Natural killer cell treated with Interleukin-12 subunit alpha and Interleukin-12 subunit beta and Interleukin-15 and Interleukin-18, amount 100 ng/mL, for 72 hours (primary cell): ENCODE measurements at places on chromosomes 5 and 9.

- no peak for DNase-seq
Observed at GRCh38 chr5:107704681-107705401, 34.1 kb upstream of the EFNA5 start.

- no peak for DNase-seq
Observed at GRCh38 chr5:125564317-125564975, 818.0 kb upstream of the ZNF608 start.

GRCh38 chr9:15308511-15308910 lies 1.5 kb upstream of the TTC39B start:
- DNase-seq = no peak

DNA sequence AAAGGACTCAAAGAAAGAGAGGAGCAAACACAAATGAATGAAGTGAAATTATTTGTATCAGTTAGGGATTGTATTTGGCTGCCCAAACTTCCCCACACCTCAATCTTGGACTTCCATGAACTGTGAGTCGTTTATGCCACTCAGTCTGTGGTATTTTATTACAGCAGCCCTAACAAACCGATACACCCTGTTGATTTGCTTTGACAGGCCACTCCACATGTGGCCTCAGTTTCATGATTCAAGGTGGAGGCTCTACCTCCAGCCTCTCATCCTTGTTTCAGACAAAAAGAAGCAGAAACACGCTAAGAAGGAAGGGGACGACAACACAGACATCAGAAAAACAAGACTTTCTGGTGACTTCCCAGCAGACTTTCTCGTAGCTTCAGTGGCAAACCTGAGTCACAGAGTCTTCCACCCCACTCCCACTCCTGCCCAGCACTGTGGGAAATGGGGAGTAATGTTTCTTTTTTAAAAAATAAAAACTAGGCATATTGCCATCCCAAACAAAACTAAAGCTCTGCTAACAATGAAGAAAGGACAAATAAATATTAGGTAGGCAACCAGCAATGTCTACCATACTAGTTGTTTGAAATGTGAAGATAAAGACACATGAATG lies 52.2 kb upstream of the ABCA1 start:
- no peak for DNase-seq

DNA sequence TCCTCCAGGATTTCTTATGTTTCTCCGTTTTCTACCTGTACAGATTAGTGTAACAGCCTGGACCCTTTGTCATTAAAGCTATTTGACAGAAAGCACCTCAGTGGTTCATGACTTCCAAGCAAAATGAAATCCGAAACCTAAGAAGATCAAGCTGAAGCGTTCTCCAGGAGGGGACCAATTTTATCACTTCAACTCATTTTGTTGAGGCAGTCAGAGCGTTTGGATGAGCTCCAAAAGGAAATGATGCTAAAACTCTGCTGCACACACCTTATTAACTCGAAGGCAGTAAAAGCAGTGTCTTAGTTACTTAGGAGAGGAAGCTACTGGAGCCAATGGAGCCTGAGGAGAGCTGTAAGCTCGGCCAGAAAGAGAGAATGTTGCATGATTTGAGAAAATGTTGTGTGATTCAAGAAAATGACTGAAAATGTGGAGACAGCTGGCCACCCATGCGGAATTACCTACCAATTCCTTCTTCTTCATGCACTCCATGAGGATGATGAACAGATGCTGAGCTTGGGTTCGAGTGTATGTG lies 346.7 kb upstream of the KLF9 start:
- no peak for DNase-seq

DNA sequence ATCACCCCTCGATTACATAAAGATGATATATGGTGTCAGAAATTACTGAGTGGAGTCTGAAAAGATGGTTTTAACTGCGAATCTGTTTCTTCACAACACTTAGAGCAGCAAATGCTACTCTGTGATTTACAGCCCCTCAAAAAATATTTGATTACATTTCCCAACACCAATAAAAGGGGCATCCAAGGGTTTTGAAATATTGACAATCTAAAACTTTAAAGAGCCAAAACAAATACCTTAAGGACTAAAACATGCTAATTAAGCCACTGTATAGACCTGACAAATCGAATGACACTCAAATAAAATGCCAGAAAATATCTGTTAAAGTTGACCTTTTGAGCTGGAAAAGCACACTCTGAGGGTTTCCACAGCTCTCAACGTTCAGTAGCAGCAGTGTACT lies 73.2 kb downstream of the ELAVL2 start:
- DNase-seq = no peak

DNA sequence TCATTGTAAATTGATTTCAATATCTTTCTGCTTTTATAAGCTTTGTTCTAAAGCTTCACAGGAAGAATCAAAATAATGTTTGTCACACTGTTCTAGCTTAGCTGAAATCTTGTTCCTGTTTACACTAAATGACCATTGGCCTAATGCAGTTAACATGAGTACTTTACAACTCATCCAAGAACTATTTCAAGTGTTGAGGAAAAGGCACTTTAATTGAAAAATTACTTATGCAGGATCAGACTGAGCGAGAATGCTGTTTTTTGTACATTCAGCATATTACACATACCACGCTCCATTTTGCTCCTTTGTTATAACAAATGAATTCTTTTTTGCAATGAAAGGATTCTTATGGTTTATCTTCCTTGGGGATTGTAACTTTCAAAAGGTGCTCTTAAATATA lies 22.4 kb upstream of the SMIM15 start:
- no peak for DNase-seq

GRCh38 chr5:170235876-170236864 lies 3.4 kb downstream of the C5orf58 start:
- no peak for DNase-seq

GRCh38 chr9:129557192-129558036 lies 63.5 kb downstream of the C9orf50 start:
- peak; percentile 51 for DNase-seq

DNA sequence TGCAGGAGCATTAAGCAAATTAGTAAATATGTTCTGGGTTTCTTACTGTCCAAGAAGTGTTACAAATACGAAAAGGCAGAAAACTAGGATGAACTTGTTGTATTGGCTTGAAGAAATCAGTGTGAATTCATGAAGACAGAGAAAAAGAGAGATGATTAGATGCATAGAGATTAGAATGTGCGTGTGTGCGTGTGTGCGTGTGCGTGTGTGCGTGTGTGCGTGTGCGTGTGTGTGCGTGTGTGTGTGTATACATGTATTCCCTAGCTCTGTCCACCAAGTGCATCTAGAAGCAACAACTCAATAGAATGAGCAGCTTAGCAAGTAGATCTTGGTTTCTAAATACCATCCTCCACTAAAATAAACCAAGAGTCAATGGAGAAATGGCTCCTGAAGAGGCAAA lies 41.5 kb downstream of the SMIM23 start:
- DNase-seq = no peak

- no peak for DNase-seq
Observed at GRCh38 chr5:138637256-138637655, 62.1 kb upstream of the HSPA9 start.

- peak; percentile 32 for DNase-seq
Observed at GRCh38 chr5:170541146-170541769, 37.4 kb downstream of the KCNIP1 start.

GRCh38 chr5:54651482-54652076 lies 134.0 kb downstream of the SNX18 start:
- DNase-seq = no peak

DNA sequence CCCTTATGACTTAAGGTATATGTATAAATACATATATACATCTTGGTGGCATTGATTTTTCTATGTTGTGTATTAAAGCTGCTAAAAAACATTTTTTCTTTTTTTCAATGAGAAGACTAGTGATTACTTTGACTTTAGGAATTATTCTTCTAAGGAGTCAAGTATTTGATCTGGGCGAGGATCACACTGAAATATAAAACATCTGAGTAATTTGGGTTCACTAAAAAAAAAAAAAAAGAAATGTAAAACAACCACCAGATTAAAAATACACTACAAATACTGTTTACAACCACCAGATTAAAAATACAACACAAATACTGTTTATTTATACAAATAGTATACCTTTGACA lies 9.0 kb downstream of the UBAP1 start:
- DNase-seq = no peak

DNA sequence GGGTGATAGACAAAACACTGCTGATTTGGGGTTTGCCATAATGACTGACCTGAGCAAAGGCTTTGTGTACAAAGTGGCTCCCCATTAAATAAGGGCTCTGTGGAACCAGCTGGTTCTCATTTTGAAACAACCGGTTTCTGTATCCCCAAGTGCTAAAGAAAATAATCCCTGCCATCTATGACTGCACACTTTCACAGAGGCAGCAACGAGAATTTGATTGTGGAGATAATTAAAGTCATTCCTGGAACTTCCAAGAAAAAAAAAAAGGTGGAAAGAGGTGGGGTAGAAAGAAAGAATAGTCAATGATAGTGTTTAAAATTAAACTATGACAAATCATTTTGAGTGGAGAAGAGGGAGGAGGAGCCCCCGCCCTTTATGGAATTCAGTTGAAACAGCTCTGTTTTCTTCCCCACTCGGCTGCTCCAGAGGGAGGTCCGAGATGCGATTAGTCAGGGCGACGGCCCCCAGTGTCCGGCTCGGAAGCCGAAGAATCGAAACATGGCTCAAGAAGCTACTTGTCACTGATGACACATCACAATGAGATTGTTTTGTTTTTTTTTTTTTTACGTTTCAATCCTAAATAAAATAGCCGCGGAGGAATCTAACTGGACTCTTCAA lies 38.4 kb downstream of the EBF1 start:
- DNase-seq = no peak

DNA sequence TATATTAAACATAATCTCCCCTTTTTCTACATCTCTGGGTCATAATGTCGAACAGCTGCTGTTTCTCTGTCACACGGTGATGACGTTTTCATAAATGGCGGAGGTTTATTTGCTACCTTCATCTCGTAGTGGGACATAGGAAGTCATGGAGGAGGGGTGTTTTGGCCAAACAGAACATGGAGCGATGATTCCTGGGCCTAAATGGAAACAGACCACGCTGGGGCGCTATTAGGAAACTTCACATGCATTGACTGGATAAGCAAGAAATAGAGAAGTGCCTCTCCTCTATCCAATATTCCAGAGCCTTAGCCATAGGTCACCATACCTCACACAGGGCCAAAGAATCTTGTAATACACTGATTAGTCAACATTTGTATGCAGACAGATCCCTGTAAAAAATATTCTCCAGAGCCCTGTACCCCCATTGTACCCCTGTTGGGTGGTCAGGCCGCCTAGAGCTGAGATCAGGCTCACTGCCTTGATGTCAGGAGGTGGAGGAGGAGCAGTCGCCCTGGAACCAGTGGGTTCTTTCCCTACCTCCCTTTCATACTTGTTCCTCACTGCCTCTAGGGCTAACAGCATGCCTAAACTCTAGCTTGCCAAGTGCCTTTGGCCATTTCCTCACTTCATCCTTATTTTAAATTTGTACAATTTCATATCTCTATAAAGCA lies 77.8 kb upstream of the SPIN1 start:
- DNase-seq = no peak

DNA sequence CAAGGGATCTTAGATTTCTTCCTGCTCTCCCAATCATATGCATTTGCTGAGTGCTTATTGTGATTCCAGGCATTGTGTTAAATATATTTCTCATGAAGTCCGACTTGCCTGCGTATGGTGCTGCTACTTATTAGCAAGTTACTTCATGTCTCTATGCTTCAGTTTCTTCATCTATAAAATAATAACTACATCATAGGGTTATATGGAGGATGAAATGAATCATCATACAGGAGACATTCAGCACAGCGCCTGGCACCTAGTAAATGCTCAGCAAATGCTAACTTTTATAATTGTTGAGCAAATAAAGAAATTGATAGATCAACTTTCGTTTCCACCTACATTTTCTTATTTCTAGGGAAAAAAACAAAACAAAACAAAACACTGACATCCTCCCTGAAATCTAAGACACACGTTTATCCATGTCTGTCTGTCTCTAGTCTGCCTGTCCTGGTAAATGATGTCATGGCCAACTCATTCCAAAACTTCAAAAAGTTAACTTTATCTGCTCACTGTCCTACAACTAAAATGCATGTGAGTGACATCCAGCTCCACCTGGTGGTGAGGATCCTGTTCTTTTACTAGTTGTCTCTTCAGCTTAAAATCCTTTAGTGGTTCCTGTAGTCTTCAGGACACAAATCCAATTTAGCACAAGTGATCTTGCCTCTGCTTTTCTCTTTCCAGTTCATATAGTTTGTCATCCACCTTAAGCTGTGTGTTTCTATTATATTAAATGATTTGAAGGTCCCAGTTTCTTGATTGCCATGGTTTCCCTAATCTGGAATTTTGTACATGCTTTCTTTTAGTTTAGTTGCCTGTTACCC lies 27.7 kb downstream of the PPP3R2 start:
- no peak for DNase-seq

GRCh38 chr5:87850843-87851242 lies 417.8 kb downstream of the TMEM161B start:
- DNase-seq = no peak

- no peak for DNase-seq
Observed at GRCh38 chr5:157669701-157670097, 1.6 kb upstream of the C5orf52 start.

GRCh38 chr9:133050142-133050541 lies 11.6 kb upstream of the CEL start:
- DNase-seq = no peak

- no peak for DNase-seq
Observed at GRCh38 chr5:141800617-141801016, 77.6 kb downstream of the PCDH1 start.

DNA sequence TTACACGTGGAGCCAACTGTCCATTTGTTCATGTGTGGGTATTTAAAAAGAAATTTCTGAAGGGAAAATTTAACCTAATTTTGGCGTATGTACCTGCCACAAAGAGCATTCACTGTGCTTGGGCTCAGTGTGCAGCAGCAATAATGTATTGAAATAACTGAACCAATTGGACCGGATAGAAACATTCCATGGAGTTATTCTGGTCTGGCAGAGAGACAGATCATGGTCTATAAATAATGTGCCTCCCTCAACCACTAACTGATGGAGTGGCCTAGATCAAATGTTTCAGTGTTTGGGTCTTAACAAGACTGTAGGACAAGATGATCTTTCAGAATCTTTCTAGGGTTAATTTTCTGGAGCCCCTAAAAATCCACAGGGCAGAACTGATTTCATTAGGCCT lies 469.7 kb downstream of the PRELID2 start:
- no peak for DNase-seq

GRCh38 chr5:161851691-161852299 lies 3.9 kb downstream of the GABRA1 start:
- no peak for DNase-seq

DNA sequence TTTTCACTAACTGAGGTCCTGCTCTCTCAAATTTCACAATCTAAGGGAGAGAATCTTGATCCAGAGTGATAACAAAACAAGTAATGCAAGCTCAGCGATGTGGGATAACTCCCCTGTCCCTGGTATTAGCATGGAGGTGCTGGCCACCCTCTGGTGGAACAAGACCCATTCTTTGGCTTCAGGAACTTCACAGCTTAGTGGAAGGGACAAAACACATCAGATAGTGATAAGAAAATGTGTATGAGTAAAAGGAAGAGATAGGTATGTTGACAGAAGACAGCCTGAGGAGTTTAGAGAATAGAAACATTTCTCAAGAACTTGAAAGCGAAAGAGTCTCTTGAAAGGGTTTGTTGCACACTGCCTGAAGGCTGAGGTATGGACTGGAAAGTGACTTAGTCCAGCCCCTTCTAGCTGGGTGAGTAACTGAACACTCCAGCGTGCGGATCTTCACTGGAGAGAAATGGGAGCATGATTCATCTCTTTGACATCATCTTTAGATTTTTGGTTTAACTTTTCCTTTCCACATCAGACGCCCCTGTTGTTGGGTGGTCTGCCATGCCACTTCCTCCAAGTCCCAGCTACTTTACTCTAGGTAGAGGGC lies 25.4 kb upstream of the ZSWIM6 start:
- no peak for DNase-seq

GRCh38 chr9:99660191-99660636 lies 161.5 kb upstream of the NR4A3 start:
- no peak for DNase-seq

GRCh38 chr5:84605241-84605640 lies 220.6 kb upstream of the EDIL3 start:
- DNase-seq = no peak
